ENCODE measurements at places on chromosomes 4 and X. TPM values are rescaled to one million over a fixed set of nuclear protein-coding genes. Genes with fewer than 3 reads are reported as not detected.

DNA sequence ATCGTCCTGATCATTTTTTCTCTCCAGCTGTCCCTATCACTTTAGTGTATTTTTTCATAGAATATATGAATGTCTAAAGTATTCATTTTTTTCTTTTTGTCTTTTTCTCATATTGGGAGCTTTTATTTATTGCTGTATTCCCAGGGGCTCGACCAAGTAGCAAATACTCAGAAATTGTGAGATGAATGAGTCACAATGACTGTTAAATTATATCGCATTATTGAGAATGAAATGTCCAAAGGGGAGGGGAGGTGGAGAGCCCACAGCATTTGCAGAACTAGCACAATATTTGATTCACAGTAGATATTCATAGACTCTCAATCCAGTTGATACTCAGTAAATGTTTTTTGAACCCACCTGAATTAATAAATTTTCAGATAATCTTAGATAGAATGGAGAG lies 543.6 kb upstream of the FAM241A start:
- no peak for DNase-seq

- DNase-seq = no peak
Measured at GRCh38 chrX:119880552-119881437, 9.2 kb downstream of the NDUFA1 start.

DNA sequence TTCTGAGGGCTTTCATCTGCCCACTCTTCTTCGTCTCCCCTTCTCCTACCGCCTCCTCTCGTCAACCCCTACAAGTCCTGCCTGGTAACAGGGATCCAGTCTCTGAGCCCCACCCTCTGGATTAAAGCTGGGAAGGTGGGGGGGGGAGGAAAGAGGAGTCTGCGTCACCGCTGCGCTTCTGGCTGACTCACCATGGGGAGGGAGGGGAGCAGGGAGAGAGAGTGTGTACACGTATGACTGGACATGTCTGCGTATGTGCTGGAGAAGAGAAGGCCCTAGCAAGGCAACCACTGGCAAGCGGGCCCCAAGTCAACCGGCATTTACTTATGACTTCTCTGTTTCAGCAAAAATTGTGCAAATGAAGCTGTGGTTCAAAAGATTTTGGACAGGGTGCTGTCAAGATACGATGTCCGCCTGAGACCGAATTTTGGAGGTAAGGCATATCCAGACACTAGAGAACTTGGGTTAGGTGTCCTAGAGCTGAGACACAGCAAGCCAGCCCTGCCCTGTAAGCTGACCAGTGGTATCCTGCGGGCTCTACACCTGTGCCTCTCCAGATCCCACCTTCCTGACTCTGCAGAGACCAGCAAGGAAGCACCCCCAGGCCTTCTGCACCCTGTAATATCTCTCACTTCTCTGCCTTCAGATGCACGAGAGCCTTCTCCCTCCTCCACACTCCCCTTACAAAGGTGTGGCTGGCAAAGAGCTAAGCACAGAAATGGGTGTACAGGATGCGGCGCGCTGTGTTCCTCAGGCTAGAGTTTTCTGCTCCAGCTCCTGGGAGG lies 2.5 kb downstream of the GABRQ start:
- no peak for DNase-seq

GRCh38 chr4:154854362-154854761 lies 73.3 kb downstream of the RBM46 start:
- no peak for DNase-seq

- DNase-seq = no peak
Measured at GRCh38 chr4:99518601-99519295, 7.9 kb downstream of the C4orf17 start.

DNA sequence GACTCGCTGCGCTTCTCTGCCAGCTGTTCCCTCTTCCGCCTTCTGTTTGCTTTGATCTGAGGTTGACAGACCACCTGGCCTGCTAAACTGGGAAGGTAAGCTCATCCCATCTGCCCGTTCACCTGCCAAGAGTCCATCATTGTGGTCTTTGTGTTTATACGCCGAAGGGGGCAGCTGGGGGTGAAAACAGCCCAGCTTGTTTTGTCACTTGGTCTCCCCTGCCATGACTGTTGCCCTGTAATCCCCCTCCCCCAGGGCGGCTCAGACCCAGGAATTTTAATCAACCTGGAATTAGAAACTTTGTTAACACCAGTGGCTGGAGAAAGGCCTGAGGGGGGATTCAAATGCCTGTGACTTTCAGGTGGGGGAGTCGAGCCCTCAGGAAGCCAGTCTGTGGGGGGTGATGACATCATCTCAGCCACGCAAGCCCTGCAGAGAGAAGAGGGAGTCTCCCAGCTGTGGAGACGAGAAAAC lies 333.3 kb downstream of the BCOR start:
- DNase-seq = no peak

DNA sequence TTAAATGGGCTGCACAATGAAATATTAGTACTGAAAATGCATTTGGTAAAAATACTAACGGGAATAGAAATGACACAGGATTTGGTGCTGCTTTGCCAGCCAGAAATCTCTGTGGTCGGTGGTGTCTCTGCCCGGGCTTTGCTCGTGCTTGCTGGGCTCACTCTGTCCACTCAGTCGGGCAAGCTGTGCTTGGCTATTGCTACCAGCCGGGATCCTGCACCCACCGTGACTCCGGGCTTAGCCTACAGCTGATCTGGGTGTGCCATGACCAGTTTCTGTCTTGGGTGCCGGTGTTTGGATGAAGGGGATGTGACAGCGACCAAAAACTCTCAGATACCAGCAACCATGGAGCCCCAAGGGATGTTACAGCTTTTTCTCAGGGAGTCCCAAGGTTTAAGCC lies 487.7 kb downstream of the TECRL start:
- no peak for DNase-seq

- no peak for DNase-seq
Measured at GRCh38 chr4:174286870-174287269, 3.2 kb downstream of the CEP44 start.

DNA sequence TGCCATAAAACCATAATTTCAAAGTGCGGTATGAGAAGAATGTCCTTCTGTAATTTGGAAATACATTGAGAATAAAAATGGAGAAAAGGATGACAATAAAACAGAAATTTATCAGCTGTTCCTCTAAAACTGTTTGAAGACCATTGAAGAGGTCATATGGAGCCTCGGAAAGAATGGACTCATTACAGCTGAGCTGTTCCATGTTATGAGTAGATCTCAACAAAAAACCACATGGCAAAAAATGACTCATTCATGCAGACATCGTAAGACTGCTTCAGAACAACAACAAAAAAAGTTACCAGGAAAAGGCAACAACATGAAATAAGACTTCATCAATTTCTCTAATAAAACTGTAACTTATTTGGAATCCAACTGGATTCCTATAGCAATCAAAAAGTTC lies 39.7 kb downstream of the AKAP4 start:
- no peak for DNase-seq

GRCh38 chr4:17565846-17566245 lies 11.2 kb upstream of the LAP3 start:
- no peak for DNase-seq

- DNase-seq = no peak
Measured at GRCh38 chr4:54741202-54741601, 83.4 kb downstream of the KIT start.

DNA sequence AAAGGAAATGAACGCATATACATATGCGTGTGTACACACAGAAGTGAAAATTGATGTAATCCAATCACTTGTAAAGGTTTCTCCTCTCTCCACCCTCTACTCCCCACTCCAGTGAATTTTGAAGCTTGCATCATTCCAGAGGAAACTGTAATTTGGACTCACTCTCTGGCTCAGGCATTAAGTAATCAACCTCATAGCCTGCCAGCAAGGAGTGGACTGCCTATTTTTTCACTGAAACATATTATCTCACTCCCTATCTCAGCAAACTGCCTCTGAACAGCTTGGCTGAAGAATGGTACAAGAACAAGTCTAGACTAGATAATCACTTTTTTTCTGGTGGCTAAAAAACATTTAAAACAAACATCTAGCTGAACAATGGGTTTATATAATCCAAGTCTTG lies 124.2 kb downstream of the C4orf51 start:
- DNase-seq = no peak

GRCh38 chrX:28120072-28120471 lies 138.8 kb upstream of the DCAF8L1 start:
- DNase-seq = no peak

- no peak for DNase-seq
Measured at GRCh38 chr4:169988252-169988651, 37.9 kb downstream of the MFAP3L start.

DNA sequence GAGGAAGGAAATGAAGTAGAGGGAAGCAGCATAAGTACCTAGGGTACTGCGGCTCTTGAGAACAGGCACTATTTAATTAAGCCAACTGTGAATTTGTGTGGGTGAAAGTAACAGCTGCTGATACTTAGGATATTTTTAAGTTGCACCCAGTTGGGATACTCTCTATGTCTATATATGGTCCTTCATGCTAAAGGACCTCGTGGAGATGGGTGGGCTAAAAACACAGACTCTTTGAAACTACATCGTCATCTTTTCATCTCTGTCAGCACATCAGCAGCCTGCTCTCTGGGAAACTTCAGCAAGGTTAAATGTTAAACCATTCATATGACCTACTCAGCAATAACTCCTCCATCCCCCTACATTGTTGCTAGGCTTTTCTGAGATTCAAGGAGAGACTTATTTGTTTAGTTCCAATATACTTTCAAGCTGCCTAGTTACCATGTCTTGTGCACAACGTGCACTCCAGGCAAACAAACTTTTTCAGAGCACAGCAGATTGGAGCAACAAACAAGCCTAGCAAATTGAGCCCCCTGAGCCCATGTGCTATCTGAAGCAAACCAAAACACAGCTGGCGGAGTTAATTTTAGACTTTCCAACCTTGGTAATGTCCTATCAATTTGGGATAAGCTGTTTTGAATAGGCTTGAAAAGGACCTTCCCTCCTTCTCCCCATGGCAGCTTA lies 6.2 kb upstream of the MOB1B start:
- DNase-seq = no peak

DNA sequence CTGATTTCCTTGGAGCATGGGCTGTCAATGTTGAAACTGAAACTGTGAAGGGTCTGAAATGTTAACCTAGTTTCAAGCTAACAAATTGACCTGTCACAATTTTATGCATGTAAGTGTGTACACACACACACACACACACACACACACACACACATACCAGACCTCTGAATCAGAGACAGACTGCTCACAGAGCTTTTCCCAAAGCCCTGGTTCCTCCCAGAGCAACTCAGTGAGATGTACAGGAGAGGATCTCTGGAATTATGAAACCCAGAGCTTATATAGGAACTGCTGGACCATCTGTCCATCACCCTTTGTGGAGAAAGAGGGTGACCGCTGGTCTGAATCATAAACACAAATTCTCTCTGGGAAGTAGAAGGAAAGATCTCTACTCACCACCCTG lies 228.1 kb upstream of the PRPS2 start:
- no peak for DNase-seq

DNA sequence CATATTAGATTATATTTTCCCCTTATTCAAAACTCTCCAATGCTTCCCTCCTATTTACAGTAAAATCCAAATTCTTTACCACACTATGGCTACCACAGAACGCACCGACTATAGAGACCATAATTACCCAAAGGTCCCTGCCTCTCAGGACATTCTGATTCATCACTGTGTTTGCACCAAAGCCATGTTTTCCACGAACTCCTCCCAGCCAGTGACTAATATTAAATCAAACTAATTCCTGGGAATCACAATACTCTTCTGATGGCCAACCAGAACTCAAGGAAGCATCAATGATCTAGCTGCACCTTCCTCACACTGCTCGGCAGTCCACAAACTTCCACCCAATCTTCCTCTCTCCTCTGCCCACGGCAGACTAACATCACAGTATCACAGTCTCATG lies 24.2 kb upstream of the EDNRA start:
- no peak for DNase-seq

GRCh38 chr4:121776610-121777401 lies 11.8 kb upstream of the SMIM43 start:
- DNase-seq = no peak

The FRG2 gene
- total RNA-seq = not detected

The CENPU gene
- 1.8 TPM for total RNA-seq

The PLK4 gene
- 0.49 TPM for total RNA-seq

The PAGE1 gene
- total RNA-seq = not detected

The SPANXA2 gene
- not detected for total RNA-seq

The STK32B gene
- 0.55 TPM for total RNA-seq

The MAGEC3 gene
- total RNA-seq = not detected

The NCAPG gene
- 0.38 TPM for total RNA-seq

The MAGEA6 gene
- total RNA-seq = not detected

The ADH1A gene
- total RNA-seq = 0.36 TPM
